ENCODE measurements at places on chromosomes 7 and 10. TPM values are rescaled to one million over a fixed set of nuclear protein-coding genes. Genes with fewer than 3 reads are reported as not detected.

- no peak for DNase-seq
Measured at GRCh38 chr7:149833495-149834130, 4.6 kb upstream of the ZNF862 start.

- no peak for DNase-seq
Measured at GRCh38 chr7:157816526-157817250, 479.9 kb downstream of the DNAJB6 start.

- DNase-seq, result no peak
Measured at GRCh38 chr10:61791216-61791615, 110.3 kb upstream of the ARID5B start.

DNA sequence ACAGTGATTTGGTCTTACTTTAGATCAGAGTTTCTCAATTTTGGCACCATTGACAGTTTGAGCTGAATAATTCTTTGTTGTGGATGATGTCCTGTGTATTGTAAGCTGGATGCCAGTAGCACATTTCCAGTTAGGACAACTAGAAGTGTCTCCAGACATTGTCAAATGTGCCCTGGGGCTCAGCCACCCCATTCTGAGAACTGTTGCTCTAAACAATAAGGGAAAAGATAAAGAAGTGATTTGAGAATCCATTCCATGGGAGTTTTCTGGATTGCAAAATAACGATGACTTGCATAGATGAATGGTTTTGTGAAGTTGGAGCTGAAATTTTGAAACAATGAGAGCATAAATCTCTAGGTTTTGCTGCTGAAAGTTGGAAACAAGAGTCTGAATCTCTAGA is 44.6 kb downstream of the NUP205 start:
- no peak for DNase-seq

- no peak for DNase-seq
Measured at GRCh38 chr7:22039670-22040069, 94.0 kb upstream of the CDCA7L start.

DNA sequence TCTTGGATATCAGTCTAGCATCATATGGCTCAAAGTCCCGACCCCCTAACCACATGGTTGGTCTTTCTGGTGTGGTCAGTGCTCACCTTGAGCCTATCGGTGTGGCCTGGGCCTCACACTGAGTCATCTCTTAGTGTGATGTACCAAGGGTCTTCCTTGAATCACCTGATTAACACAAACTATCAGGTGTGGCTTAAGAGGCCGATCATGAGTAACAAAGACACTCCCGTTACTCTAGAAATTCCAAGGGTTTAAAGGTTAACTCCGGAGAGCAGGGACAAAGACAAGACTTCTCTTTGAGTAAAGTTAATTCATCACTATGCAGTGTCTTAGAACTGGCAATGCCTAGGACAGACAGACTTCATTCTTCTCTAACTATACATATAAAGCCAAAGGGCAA is 52.3 kb upstream of the ARMC3 start:
- DNase-seq, result no peak

DNA sequence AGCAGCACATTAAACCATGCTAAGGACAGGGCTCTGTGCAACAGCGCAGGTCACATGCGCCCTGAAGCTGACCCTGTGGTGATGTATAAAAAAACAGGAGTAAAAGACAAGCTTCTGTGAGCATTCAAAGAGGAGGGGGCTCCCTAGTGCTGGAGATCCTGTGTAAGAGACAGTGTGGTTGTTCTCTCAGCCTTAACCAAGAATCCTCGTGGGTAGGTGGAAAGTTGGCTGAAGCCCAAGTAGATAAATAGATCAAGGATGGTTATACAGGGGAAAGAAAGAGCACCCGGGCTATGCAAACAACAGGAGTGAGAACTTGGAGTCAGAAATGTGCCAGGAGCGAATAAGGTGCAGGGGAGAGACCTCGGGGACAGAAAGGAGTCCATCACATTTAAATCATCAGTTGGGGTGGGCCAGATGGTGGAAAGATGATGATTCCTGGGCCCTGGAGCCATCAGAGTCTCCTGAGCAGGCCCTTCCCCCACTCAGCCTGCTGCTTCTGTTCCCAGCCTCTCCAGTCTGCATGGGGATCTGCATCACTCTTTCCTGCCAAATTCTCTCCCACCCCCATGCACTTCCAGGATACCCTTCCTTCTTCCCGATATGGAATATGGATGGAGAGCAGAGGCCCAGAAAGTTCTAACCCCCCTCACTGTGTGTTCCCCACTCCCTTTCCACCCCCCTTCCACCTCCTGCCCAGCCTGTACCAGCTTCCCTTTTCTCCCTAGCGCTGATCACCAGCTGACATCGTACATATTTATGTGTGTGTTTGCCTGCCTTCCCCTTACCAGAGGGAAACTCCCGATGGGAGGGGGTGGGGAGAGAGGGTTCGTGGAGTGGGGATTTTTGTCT is 78.1 kb upstream of the PRR15 start:
- DNase-seq, result no peak

GRCh38 chr10:94223702-94224370 is 138.9 kb downstream of the NOC3L start:
- DNase-seq, result no peak

GRCh38 chr10:14409247-14409646 is 78.5 kb upstream of the FRMD4A start:
- peak; percentile 72 for DNase-seq

DNA sequence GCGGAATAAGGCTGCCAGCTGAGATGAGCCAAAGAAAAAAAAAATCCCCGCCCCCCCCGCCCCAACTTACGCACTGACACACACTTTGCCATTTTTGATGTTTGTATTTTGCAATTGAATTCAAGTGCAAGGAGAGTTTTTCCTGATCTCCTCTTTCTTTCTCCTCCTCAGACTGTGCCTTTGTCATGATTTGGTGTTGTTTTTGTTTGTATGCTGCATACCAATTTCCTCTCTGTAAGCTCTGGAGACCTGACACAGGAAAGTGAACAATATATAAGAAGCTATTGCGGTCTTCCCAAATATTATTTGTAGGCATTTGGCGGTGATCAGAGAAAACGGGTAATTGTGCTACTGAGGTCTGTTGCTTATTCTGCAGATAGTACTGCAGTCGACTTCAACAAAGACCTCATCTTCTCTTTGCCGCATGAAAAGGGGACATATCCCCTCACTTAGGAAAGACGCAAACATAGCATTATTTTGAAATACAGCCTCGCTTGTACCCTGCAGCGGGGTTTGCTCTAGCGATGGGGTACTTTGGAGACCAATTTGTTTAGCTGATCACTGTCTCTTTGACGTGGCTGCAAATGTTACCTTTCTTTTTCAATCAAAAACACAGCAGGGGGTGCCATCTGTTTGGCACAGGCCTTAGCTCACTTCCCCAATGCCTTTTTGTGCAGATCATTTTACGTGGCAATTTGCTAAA is 206.6 kb downstream of the SKAP2 start:
- DNase-seq, result no peak

DNA sequence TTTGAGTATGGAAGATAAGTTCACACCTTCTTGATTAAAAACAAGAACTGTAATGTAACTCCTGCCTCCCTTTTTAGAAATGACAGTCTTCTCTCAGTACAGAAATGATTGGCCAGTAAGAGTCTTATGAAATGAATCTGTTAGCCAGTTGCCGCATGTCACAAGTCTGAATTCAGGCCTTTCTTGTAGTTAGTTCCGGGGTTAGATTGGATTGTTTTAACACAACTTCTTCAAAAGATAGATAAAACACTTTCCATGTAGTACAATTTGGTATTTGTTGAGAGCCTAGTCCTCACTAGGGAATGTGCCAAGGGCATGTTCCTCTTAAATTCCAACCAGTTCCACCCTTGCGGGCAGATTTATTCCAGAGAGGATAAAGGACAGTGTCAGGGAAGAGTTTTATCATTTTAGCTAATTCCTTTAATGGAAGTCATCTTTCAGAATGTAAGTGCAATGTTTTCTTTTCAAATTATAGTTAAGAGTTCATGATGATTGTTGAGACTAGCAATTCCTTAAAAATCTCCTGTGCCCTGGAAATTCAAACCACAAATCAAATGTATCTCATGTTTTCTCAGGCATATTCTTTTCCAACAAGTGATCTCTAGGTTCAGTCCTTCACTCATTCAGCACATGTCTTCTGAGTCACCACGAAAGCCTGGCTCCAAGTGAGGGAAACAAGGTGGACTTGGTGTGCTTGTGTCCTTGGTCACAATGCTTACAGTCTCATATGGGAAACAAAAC is 4.1 kb downstream of the FHIP2A start:
- peak; percentile 93 for DNase-seq

VOPP1 gene
- 71.2 TPM for total RNA-seq

CHAT gene
- total RNA-seq, result not detected

TRPV5 gene
- total RNA-seq, result not detected

FANK1 gene
- 4.5 TPM for total RNA-seq

PIK3AP1 gene
- 4.5 TPM for total RNA-seq

TAC1 gene
- total RNA-seq, result not detected

HOXA4 gene
- 4.9 TPM for total RNA-seq

C7orf33 gene
- not detected for total RNA-seq

MMD2 gene
- not detected for total RNA-seq

OPN1SW gene
- not detected for total RNA-seq

All from M059J (cell line).